Caco-2 (cell line): ENCODE measurements at places on chromosomes 1 and 21. TPM values are rescaled to one million over a fixed set of nuclear protein-coding genes. Genes with fewer than 3 reads are reported as not detected.
A peak's percentile ranks its signal among the peaks of the same experiment; 100 is the strongest.

DNA sequence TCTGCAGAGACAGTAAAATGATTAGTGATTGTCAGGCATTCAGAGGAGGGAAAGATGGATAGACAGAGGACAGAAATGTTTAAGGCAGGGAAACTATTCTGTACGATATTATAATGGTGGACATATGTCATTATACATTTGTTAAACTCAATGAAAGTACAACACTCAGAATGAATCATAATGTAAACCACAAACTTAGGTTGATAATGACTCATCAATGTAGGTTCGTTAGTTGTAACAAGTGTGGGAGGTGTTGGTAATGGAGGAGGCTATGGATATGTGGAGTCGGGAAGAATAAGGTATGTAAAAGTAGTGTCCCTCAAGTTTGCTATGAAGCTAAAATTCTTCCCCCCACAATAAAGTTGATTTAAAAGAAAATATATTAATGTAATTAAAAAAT, 455.0 kb downstream of the BRINP3 start:
- DNase-seq, result no peak

The SYPL2 gene
- total RNA-seq, result 0.32 and 0.45 TPM in 2 replicates

DNA sequence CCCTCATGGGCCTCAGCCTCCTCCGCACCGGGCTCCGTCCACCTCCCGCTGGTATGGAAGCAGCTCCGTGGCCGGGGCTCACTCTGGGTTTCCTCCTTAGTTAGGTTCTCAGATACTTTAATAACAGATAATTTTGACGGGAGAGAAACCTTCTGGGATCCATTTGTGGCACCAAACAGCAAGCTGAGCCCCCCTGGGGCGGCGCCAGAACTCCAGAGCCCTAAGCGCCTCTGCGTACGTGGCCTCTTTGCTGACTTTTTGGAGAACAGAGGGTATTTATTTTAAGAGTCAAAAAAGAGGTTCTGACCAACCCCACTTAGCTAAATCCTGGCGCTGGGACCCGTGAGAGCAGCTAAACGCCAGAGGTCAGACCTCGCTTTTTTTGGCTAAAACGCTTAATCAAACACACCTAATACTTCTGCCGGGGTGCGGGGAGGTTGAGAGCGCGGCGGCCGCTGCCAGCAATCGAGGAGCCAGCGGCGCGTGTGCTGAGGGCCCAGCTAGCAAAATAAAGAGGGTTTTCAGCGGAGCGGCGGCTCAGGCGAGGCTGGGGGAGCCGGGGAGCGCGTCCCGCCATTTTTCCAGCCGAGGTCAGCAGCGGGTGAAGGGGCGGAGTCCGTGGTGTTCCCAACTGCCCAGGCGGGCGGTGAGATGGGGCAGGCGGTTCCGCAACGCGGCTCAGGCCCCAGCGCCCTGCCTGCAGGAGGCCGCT, 171.7 kb downstream of the PRDM16 start:
- no peak for DNase-seq

The VHLL gene
- total RNA-seq, result not detected in 2 replicates

- no peak for DNase-seq
These were observed 56.3 kb downstream of the MAN1C1 start for GRCh38 chr1:25672763-25673409.

The TMCO2 gene
- total RNA-seq, result not detected in 2 replicates

DNA sequence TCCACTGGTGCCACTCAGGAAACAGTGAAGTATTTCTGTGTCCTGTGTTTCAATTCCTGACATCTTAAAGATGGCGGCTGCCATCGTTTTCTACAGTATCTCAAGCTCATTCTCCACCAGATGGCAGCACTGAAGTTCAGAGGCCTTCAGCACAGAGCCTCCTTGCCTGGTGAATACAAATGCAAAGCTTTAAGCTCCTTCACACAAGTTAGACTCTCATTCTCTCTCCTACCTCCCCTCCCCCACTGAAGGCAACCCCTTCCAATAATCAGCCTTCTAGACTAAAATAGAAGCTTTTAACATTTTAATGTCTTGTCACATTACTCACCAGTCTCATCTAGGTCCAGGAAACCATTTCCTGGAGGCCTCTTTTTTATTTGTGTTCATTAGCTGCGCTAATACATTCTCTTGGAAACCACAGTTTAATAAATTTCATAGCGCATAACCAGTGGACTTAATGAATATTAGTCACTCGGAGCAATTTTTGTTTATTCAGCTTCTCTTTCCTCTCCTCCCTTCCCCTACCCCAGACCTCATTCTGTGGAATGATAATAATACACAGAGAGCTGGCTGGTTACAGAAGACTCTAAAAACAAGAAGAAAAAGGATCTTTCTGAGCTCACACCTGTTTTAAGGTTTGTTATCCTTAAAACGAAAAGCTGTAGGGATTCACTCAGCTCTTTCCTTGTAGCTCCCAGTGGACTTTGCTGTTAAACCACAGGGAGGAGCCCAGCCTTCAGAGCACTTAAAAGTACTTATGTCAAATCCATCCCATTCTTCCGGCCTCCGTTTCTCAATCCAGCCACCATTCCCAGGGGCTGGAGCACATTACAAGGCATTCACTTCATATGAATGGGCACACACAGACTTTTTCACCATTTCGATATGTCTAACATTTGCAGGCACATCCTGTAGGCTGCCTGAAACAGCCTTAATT, 384.9 kb downstream of the HLX start:
- peak; percentile 64 for DNase-seq

The FMO5 gene
- total RNA-seq, result 1.9 and 2.0 TPM in 2 replicates

DNA sequence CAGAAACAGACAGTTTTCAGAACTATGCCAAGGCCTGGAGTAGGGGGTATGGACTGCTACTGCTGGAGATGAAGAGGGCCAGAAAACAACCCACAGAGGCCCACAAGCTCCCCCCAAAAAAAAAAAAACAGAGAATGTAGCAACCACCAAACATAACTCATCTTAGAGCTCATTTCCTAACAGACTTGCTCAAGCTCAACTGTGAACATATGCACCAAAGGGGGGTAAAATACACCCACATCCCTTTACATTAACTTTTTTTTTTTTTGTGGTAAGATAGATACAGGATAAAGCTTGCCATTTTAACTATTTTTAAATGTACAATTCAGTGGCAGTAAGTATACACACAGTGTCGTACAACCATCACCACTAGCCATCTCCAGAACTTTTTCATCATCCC, 36.0 kb downstream of the SEC16B start:
- DNase-seq, result no peak

The TSPAN1 gene
- total RNA-seq, result 0.34 and 0.44 TPM in 2 replicates

- no peak for DNase-seq
These were observed 10.1 kb downstream of the GPATCH2 start for GRCh38 chr1:217620814-217621213.

DNA sequence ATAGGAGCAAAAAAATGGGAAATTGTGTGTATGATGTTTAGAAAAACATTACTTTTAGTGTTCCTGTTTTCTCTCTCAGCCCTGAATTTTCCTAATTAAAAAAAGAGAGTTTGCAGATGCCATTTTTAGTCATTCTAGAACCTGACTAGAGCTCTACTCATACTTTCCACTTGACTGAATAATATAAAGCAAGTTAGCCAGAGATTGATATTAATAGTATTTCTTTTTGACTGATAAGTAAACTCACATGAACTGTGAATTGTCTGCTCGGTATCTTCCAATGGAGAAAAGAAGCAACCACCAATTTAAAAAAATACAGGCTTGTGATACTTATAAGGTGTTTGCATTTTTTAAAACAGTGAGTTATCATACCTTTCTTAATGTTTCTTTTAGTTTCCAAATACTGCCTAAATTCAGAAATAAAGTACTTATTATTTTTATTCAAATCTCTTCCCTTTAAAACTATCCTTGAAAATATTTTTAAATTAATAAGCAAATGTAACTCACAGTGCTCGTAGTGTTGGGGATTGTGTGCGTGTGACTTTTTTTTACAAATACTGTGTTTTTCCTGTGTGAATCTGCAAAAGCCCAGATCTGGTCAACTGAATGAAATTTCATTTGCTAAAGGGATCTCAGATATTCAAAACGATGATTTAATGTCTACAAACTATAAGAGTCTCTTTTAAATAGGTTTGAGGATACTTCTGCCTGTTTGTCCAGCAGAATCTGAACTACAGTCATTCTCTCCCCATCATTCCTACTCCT, 9.8 kb downstream of the RAP1A start:
- DNase-seq, result no peak

DNA sequence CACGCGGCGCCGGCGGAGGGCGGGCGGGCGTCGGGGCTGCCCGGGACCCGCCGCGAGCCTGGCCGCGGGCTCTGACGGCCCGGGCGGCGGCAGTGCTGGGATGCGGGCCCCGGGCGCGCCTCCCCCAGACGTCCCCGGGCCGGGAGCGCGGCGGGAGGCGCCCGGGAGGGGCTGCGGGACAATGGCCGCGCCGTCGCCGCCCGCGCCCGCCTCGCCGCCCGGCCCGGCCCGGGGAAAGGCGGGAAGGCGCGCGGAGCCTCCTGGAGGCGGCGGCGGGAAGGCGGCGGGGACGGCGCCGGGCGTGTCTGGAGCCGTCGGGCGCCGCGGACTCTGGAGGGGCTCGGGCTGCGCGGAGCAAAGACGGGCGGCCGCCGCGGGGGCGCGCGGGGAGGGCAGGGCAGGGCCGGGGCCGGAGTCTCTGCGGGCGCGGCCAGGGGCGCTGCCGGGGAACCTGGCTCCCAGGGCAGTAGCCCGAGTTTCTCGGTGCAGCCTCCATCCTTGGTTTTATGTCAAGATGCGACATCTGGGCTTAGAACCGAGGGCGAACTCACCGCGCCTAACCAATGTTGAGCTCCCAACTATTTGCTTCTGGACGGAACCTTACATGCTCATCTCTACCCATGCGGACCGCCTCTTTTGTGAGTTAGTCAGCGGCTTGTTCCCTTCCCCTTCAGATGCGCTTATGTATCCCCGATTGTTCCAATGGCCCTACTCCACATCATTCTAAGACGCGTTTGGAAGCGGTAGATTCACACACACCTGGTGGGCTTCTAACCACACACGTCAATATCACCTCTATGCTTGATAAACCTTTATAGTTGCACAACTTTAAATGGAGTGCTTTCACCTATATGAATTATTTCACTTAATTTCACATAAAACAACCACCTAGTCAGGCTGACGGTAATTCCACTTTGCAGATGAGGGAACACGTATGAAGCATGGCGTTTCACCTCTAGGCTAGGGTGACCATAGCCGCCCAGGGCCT, 651 bp downstream of the ZBTB8A start:
- no peak for DNase-seq

DNA sequence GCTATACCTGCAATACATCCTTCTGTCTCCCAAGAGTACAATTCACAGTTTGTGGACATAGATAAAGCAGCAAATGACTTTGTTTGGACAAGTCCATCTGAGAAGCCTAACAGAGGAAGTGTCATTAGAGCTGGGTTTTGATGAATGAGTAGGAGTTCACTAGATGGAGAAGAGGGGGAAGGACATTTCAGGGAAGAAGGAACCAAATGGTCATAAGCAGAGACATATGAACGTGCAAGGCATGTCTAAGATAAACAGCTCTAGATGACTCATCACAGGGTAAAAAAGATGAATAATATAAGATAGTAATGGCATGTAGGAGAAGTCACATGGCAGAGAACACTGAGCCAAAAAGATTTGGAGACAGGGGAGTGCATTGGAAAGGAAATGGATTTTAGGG, 54.5 kb downstream of the HMGB4 start:
- DNase-seq, result no peak

GRCh38 chr1:170840371-170840770, 95.0 kb upstream of the MROH9 start:
- no peak for DNase-seq

DNA sequence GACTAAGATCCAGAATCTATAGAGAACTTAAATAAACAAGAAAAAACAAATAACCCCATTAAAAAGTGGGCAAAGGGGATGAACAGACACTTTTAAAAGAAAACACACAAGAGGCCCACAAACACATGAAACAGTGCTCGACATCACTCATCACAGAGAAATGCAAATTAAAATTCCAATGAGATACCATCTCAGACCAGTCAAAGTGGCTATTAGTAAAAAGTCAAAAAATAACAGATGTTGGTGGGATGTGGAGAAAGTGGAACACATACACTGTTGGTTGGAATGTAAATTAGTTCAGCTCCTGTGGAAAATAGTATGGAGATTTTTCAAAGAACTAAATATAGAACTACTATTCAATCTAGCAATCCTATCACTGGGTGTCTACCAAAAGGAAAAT, 143.1 kb downstream of the IFI44 start:
- no peak for DNase-seq

GRCh38 chr1:101769520-101769919, 227.2 kb downstream of the OLFM3 start:
- DNase-seq, result no peak

DNA sequence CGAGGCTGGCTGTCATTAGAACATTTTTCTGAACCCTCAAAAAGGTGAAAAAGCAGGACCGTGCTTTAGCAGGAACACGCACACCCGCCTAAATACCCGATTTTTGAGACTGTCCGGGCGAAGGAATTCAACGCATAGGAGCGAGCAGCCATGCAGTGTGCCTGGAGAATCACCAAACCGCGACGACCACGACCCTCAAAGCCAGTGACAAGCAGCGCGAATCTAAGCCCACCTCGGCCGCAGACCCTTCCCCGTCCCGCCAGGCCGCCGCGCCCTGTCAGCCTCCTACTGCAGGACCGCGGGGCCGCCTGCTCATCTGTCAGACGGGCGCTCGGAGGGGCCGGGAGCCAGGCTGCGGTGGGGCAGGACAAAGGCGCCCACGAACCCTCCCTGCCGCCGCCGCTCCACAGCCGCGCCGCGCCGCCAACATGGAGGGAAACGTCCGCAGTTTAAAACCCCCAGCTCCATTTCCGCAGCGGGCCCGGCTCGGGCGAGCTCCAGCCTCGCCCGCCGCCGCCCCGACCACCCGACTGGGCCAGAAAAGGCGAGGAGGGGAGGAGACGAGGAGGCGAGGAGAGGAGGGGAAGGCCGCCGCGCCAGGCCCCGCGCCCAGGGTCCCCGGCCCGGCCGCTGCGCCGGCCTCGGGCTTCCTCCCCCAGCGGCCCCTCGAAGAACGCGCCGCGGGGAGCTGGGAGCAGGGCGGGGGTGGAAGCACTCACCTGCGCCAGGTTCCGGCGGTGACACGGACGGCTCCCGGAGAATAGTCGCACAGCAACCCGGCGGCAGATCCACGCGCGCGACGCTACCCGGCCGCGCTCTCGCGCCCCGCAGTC, at the start of gene LBR:
Gene LBR (minus strand): TSS at position 804 of the 833 bp plus-strand sequence. CDS start 3,963 bp downstream, outside the sequence.
- DNase-seq, result peak; percentile 43

DNA sequence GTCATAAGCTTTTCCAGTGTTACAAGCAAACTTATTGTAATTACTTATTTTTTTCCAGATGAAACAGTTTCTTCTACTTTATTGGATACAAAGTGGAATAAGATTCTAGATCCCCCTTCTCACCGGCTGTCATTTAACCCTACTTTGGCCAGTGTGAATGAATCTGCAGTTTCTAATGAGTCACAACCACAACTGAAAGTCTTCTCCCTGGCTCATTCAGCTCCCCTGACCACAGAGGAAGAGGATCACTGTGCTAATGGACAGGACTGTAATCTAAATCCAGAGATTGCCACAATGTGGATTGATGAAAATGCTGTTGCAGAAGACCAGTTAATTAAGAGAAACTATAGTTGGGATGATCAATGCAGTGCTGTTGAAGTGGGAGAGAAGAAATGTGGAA, 95.5 kb downstream of the ZFYVE9 start:
- DNase-seq, result no peak

The JAM2 gene
- total RNA-seq, result 0.20 TPM in 1 of 2 replicates, not detected in the other
